Stimulated activated CD4-positive, alpha-beta T cell treated with anti-CD3 and anti-CD28 coated beads, Interleukin-4, amount 100 ng/mL, for 24 hours (primary cell): ENCODE measurements at places on chromosomes 6 and 20.

GRCh38 chr20:3714092-3714491 lies 1.7 kb upstream of the SIGLEC1 start:
- no peak for DNase-seq

DNA sequence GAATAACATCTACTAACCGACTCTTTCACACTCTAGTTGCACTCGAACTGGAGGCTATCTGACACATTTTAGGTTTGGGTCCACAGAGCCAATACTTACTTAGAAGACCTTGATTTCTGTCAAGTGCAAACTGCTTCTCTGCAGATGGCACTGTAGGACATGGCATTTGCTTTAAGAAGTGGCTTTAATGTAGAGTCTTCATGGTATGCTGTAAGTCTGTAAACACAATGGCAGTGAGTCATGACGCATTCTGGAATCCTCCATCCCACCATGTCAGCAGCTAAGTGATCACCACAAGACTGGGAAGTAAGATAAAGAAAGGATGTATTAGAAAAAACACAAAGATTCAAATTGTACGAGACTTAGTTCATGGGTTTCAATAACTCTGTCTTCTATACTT lies 377.0 kb upstream of the NOX3 start:
- no peak for DNase-seq

GRCh38 chr6:55578537-55579363 lies at the start of gene HMGCLL1:
HMGCLL1 (minus strand) TSS chr6:55579192; CDS start chr6:55579055, 137 bp downstream.
- no peak for DNase-seq

- DNase-seq: peak; percentile 7
Observed at GRCh38 chr20:45470262-45470931, 844 bp downstream of the WFDC2 start.

DNA sequence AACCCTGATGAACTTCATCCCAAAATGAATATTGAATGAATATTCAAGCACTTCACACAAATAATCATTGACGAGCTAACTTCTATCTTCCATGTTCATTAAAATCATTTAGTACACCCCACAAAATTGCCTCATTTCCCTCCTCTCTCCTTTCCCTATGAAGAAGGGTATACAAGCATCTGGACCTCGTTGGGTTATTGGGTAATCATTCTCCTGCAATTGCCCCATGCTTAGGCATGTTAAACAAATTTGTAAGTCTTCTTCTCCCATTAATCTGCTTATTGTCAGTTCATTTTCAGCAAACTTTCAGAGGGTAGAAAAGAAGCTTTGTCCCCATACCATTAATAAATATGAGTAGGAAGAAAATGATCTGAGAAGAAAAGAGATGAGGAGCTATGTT lies 27.6 kb downstream of the PRKN start:
- DNase-seq: no peak

- no peak for DNase-seq
Observed at GRCh38 chr6:54132587-54132986, 21.3 kb downstream of the MLIP start.

GRCh38 chr20:43514648-43514999 lies 7.1 kb downstream of the L3MBTL1 start:
- DNase-seq: peak; percentile 20

- no peak for DNase-seq
Observed at GRCh38 chr6:135522965-135523692, 25.6 kb upstream of the AHI1 start.

GRCh38 chr6:107125771-107126170 lies 10.5 kb upstream of the BEND3 start:
- DNase-seq: no peak

GRCh38 chr6:31558631-31559500 lies 11.5 kb downstream of the NFKBIL1 start:
- DNase-seq: peak; percentile 80

GRCh38 chr6:20109526-20109925 lies 102.7 kb downstream of the MBOAT1 start:
- no peak for DNase-seq

DNA sequence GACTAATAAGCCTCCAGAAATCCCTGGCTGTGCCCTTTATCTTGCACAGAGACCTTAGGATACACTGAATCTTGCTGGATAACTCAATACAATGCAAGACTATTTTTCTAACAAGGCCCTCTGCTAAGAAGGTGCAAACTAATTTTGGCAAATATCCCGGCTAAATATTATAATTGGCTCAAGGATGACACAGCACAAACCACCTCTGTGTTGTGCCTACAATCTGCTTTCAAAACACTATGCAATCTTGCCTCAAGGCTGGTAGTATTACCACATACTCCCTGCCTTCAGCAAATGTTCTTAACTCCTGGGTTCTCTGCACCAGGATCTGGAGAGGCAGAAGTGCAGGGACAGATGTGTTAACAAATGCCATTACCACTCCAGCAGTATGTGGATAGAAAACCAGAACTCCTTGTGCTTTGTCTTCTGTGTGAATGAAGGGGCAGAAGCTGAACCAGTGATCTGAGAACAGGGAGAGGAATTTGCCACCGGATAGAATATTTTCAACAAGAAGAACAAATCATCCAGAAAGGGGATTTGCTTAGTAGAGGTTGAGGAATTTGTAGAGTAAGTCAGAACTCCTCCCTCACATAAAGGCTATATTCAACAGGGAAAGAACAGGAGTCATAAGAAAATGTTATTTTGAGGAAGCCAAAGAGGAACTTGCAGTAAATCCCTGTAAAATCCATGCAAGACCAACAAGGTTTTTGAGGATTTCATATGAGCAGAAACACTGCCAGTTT lies 74.1 kb upstream of the SLC4A11 start:
- no peak for DNase-seq

GRCh38 chr6:13908955-13909381 lies 15.8 kb upstream of the RNF182 start:
- peak; percentile 54 for DNase-seq

DNA sequence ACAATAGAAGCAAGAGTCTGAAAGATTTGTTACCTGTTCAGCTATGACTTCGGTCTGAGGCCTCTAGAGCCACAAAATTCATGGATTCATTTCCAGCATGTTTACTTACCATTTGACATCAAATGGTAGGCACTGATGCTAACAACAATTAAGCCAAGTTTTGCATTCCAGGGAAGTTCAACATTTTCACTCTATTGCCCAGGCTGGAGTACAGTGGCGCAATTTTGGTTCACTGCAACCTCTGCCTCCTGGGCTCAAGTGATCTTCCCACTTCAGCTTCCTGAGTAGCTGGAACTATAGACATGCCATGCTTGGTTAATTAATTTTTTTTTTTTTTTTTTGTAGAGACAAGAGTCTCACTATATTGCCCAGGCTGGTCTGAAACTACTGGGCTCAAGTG lies 114.1 kb upstream of the SGK1 start:
- DNase-seq: no peak

DNA sequence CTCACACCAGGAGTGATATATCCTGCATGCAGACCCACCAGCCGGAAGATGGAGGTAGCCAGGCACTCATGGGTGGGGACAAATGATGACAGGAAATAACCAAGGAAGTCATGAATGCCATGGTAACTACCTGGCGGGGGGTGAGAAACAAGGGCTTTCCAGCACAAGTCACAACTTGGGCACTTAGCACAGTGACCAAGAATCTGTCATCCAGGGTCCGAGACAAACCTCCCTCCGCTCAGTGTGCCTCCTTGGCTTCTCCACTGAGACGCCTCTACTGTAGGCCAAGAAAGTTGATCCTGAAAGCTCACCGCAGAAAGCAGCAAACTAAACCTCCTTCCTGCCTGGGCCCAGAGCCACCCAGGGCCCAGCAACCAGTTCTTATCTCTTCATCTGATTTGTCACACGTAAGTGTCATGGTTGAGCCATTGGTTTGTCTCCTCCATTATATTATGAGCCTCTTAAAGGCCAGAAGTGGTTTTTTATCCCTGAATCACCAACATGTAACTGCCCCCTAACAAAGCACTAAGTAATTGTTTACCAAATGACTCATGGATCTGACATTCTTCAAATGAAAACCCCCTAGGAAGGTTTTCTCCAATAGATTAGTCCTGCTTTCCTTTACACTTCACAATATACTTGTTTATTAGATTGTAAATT lies 84.3 kb upstream of the TAB2 start:
- DNase-seq: peak; percentile 64

DNA sequence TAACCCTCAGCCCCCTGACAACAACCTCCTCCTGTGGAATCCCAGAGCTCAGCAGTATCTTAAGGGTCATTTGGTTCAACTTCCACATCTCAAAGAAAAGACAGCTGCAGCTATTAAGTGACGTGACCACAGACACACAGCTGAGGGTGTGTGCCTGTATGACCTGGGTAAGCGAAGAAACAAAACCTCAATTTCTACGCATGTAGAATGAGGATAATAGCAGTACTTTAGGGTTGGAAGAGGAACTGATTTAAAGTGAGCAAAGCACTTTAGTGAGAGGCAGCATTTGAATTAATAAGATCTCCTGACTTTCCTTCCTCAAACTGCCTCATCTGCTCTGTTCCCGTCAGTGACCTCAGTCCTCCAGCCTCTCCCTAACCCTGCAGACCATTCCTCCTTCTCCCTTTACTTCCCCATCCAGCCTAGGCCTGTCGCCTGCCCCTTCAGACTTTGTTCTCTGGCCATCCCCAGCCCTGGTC lies 6.8 kb upstream of the ARMC2 start:
- no peak for DNase-seq

DNA sequence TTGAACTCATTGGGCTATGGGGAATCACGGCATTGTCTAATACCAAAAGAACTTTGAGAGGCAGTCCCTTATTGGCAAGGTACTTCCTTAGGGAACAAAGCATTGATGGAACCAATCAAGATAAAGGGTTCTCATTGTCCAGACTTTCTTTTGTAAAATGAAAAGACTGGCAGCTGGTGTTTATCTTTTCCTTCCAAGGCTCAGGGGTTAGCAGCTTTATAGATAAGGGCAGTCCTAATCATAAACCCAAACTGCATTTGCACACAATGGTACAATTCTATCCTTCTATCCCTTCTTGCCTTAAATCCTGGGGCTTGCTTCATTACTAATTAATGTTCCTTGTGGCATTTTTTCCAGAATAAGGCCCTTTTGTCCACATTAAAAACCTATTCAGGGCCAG lies 28.6 kb downstream of the CDK19 start:
- DNase-seq: no peak

GRCh38 chr6:118876198-118876597 lies 17.8 kb upstream of the ASF1A start:
- no peak for DNase-seq

GRCh38 chr6:161487694-161488093 lies 213.8 kb upstream of the AGPAT4 start:
- no peak for DNase-seq

GRCh38 chr20:41030531-41031242 lies 2.1 kb downstream of the TOP1 start:
- DNase-seq: no peak

DNA sequence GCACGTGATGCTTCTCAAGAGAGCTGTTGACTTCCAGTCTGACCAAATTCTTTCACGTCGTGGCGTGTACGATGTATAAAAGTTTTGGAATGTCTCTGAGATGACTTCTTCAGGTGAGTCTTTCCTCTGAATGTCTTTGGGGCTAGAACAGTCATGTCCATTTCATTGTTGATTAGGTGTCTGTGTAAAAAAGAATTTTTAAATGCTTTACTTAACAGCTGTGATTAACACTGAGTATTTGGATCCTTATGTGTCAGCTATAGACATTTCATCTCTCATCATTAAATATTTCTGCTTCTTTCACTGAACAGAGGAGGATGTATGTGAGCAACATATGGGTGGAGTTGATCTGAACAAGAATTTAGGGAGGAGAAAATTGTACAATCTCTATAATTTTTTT lies 29.3 kb upstream of the KIF13A start:
- no peak for DNase-seq

DNA sequence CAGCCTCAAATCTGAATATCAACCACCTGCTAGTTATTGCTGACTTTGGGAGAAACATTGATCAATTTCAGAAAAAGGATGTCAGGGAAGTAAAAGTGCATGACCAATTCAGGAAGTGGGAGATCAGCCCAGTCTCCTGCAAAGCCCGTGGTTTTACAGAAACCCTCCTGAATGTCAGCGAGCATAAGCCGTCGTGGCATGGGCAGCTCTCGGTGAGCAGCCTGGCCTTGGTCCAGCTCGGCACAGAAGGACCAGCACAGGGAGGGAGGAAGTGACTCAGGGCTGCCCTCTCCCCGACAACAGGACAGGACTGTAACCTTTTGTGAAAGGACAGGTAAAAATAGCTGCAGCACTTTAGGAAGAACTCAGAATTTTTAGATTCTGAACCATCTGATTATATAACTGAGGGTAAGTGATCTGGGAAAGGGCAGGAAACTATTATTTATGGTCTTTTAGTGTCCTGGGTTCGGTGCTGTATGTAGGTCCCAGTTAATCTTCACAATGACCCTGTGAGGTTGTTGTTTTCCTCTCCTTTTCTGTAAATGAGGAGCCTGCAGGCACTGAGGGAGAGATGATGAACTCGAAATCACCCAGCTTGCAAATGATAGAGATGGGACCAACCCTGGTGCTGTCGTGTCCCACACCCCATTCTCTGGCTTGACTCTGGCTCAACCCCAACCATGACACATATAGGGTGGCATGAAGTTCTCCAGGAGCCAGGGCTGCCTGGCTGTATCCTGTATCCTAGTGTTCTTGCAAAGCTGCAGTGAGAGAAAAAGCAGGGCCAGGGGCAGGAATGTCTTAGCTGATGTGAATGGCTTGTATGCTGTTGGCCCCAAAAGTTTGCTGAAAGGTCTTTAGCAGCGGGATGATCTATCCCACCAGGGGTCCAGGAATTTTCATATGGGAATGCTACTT lies 37.6 kb downstream of the NRN1 start:
- no peak for DNase-seq

DNA sequence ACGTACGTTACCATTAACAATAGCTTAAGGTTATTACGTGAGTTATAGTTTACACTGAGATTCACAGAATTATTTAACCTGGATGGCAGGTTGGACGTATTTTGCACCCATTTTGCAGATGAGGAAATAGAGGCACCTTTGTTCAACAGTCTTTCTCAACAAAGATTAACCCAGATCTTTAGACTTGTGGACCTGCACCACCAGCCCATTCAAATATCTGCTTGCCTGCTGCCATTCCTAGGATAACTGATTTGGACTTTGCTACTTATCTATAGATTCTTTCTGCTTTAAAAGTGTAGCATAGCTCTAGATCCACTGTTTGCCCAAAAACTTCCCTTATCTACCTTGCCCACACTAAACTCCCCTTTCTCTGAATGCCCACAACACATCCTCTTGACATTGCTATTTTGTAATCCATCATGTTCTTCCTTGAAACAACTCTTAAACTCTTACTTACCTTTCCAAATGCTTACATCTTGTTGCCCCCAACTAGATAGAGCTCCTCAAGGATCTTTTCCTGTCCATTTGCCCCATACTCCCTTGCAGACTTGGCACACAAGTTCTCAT lies 56.4 kb upstream of the TNFAIP3 start:
- no peak for DNase-seq

DNA sequence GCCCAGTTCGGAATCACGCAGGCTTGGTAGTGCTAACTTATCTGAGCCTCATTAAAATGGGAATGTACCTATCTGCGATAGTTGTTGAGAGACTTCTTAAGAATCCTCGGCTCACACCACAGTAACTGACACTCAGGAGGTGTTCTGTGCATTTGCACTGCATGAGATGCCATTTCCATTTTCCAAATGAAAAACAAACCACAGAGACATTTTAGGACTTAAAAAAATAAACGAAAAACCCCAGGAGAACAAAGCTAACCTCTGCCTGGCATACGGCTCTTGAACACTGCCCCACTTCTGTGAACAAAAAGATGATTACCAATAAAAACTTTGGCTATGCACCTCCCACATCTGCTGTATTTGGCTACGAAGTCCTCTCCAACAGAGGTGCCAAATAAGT lies 37.6 kb downstream of the BEND3 start:
- no peak for DNase-seq
